Stimulated activated CD8-positive, alpha-beta memory T cell treated with anti-CD3 and anti-CD28 coated beads, Interleukin-4, amount 100 ng/mL, for 4 hours (primary cell): ENCODE measurements at places on chromosomes 2 and 18.

- no peak for DNase-seq
Measured at GRCh38 chr18:63301434-63301833, 18.1 kb downstream of the BCL2 start.

GRCh38 chr18:58163004-58163590 is 119.1 kb downstream of the NEDD4L start:
- DNase-seq = no peak

GRCh38 chr2:75088791-75089190 is 110.5 kb downstream of the TACR1 start:
- DNase-seq = no peak

- DNase-seq = no peak
Measured at GRCh38 chr18:62199629-62200028, 12.6 kb downstream of the RELCH start.

GRCh38 chr2:219186754-219187456 is 8.8 kb downstream of the RETREG2 start:
- DNase-seq = no peak

DNA sequence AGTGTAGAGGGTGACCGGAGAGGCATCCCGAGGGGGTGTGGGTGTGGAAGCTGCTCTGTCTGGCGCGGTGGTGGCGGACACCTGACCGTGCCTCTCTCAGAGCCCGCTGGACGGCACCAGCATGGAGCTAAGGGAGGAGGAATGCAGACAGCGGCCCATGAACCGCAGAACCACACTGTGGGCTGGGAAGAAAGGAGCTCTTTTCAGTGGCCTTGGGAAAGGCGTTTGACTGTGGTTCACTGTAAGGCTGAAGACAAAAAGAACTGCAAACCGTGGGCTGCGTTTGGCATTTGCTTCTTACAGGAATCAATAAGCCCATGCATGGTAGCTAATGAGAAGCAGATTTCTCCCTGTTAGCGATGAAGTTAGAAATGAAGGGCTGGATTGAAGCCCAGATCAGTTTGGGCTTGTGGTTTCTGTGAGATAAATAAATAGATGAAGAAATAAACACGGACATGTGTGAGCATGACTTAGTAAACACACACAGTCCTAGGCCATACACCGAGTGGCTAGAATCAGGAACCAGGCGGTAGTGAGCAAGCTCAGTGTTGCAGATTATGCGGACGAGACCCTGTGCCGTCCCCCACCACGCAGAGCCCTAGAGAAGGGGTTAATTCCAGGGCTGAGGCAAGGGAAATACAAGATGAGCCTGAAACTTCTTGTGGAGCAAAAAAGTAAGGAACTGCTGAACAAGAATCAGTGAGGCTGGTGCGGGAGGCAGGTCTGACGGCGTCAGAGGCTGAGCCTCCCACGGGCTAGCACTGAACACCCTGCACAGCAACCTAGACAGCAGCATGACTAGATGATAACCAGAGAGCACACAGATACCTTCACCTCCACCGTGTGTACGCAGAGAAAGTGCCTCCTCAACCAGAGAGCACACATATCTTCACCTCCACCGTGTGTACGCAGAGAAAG is 29.3 kb upstream of the NFATC1 start:
- DNase-seq = no peak

DNA sequence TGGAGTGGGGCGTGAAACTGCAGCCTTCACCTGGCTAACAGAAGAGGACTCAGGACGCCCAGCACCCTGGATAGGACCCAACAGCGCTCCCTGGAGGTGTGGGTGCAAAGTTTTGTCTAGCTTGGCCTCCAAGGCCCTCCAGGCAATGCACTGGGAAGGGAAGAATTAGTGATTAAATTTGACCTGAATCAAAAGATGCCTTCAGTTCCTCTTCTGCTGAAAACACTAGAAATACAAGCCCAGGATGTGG is 779 bp upstream of the TRIB2 start:
- DNase-seq = peak; percentile 66

GRCh38 chr2:10413991-10414451 is 34.1 kb downstream of the ODC1 start:
- no peak for DNase-seq

GRCh38 chr2:138726681-138727080 is 53.5 kb downstream of the NXPH2 start:
- DNase-seq = no peak

- DNase-seq = no peak
Measured at GRCh38 chr2:72863046-72863445, 24.2 kb upstream of the SPR start.

GRCh38 chr2:40540026-40540425 is 88.1 kb upstream of the SLC8A1 start:
- no peak for DNase-seq

DNA sequence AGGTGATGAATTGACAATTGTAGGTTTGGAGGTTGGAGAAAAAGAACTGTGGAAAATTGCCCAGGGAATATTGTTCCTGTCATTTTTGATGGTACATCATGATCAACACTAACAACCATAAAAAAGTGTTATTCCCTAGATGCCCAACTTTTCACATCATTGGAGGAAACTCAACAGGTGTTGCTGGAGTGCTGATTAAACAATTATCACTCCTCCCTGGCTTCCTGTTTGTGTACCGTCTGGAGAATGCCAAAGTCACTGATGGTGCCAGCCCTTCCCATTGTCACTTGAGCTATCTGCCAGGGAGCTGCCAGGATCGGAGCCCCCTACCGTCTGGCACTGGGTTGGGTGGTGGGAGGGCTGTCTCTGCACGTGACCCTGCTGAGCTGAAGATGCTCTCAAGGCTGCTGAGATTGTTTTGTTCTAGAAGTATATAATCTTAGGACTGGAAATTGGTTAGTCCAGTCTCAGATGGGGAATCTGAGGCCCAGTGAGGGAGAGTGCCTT is 156.9 kb downstream of the PRKCE start:
- DNase-seq = no peak

- no peak for DNase-seq
Measured at GRCh38 chr2:83365476-83365875, 1093.6 kb downstream of the SUCLG1 start.

DNA sequence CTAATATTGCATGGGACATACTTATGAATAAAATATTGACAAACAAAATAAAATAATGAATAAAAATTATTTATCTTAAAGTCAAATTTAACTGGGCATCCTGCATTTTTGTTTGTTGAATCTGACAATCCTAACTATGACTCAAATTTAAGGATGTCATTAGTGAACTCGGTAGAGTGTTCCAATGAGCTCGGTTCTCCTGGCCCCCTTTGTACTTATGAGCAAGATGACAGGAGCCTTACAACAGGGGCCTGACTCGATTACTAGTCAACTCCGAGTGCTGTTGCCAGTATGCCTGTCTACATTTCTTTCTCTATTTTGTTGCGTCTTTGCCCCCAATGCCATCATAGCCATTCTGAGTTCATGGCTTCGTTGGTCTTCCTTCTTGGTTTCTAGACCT is 40.3 kb downstream of the HRH4 start:
- DNase-seq = no peak

- no peak for DNase-seq
Measured at GRCh38 chr2:220043155-220043989, 415.9 kb downstream of the SLC4A3 start.

- DNase-seq = no peak
Measured at GRCh38 chr2:235981631-235982030, 186.6 kb downstream of the GBX2 start.

DNA sequence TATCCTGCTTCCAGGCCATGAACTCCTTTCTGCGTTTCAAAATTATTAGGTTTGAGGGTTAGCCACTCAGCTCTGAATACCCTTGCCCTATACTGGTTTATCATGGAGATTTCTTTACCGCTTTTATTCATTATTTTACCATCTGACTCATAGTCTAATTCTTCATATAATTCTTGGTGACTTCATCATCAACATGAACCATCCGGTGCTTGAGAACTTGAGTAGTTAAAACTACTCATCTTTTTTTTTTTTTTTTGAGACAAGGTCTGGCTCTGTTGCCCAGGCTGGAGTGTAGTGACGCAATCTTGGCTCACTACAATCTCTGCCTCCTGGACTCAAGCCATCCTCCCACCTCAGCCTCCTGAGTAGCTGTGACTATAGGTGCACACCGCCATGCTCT is 94.2 kb upstream of the LHCGR start:
- no peak for DNase-seq

DNA sequence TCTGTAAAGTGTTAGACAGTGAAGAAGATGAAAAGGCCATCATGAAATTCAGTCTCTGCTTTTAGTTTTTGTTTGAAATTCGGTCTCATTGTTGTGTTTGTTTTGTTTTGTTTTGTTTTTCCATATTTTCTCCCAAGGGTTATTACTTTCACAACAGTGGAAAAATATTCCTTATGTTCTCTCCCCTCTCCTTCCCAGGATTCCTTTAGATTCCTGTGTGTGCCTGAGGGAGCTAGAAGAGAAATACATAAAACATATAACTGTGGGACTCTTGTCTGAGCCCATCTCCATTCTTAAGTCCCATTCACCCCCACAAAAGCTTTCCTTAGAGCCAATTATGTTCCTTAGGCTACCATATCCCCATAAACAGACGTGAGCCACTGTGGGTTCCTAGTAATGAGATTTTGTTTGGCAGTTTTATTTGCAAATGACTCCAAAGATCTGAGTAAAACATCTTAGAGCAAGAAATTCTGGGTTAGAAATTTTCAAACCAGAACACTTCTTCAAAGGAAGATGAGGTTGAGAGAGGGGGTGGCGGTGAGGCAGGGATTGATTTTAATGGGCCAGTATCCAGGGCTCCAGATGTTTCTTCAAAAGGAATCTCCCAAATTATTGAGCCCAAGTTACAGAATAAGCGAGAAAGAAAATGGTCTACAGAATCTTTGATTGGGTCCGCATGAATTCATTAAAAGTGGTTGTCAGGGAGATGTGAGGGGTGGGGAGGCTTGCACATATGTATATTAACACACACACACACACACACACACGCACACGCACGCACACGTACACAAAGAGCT is 157.8 kb upstream of the TNP1 start:
- no peak for DNase-seq

- DNase-seq = no peak
Measured at GRCh38 chr18:69934601-69935265, 12.9 kb downstream of the CD226 start.

DNA sequence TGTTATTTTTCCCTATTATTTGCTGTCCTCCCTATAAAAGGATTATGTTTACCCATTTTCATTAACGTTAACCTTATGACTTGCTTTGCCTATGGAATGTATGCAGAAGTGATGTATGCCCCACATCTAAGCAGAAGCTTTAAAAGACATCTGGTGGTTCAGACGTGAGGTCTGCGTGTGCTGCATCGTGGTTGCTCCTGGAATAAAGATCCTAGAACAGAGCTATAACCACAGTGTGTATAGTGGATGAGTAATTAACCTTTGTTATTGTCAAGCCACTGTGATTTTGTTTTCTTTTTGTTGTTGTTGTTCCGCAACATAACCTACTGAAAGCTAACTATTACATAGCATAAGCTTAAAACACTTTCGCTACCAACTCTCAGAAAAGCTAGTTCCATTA is 20.9 kb upstream of the CFAP36 start:
- DNase-seq = no peak

- DNase-seq = no peak
Measured at GRCh38 chr2:209956271-209956670, 46.2 kb upstream of the RPE start.

GRCh38 chr2:118940486-118941120 is 1.4 kb upstream of the MARCO start:
- DNase-seq = no peak

GRCh38 chr2:108575132-108575966 is 41.1 kb downstream of the LIMS1 start:
- DNase-seq = no peak

GRCh38 chr18:39951142-39951720 is 2003.8 kb upstream of the PIK3C3 start:
- DNase-seq = no peak

DNA sequence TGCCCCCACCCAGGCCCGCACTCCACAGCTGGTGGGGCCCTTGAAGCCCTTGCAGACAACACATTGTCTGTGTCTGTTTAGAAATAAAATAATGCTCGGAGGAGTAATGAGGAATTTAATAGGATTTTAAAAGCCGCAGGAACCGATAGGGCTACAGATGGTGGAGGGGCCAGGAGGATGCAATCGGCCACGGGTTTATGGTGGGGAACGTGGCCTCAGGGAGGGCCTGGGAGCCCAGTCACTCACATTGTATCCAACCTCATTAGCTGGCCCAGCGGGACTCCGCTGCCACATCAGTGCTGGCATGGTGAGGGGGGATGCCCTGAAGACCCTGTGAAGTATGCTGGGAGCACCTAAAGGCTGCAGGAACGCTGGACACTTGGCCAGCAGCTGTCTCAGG is 252.0 kb downstream of the CELF4 start:
- no peak for DNase-seq

GRCh38 chr2:9178110-9178903 is 28.3 kb upstream of the ASAP2 start:
- DNase-seq = no peak

DNA sequence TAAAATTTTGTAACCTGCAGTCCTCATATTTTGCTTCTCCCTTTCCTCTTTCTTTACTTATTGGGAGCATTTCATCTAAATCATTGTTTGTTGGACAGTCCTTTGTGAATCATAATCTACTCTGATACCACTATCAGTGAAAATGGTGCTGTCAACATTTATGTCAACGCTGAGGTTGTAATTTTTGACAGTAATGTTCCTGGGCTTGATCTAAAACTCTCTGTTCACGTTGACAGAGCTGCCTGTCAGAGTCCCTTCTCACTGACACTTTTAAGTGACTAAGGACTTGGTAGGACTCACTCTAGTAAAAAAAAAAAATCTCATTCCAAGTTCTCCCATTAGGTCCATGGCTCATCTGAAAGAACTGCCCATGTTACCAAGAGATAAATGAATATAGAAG is 1640.8 kb upstream of the PIK3C3 start:
- DNase-seq = no peak

- DNase-seq = no peak
Measured at GRCh38 chr2:199581935-199582360, 124.2 kb upstream of the SATB2 start.

GRCh38 chr2:231785822-231786176 is 446 bp upstream of the COPS7B start:
- DNase-seq = no peak

- DNase-seq = no peak
Measured at GRCh38 chr18:48207733-48208132, 201.4 kb downstream of the ZBTB7C start.
